GM12892 (cell line): ENCODE measurements at places on chromosomes 6 and 20.

- DNase-seq, result no peak
Measured at GRCh38 chr20:64140061-64140931, 24.0 kb upstream of the MYT1 start.

- no peak for DNase-seq
Measured at GRCh38 chr6:154450498-154450897, 60.0 kb downstream of the CNKSR3 start.

DNA sequence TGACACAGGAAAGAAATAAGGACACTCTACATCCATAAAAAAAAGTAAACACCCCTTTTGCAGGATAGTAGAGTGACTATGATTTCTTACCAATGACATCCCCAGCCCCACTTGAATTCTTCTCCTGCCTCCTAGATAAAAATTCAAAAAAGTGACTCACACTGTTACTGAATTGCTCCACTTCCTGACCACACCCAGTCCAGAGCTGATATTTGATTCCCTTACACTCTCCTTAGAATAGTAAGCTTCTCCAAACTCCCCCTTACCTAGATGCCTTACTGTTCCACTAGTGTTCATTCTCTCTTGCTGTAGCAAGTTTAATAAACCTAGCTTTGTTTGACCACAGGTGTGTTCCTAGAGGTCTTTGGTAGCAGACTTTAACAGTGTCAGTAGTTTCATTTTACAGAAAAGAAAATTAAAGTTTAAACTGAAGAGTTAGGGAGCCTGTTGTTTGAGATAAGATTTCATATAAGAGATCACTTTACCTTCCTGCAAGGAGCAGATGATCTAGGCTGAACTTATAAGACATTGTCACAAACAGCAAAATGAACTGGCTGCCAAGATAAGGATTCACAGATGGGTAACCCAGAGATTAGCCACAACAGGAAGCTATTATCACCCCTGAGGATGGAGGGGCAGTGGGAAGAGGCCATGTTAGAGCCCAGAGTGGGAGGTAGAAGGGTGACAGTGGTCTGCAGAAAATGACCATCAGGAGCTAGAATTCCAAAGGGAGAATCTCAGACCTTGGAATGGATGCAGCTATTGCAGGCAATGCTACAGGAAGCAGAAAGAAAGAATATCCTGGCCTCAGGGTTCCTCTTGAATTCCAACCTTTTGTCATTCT is 28.4 kb upstream of the BTN3A2 start:
- no peak for DNase-seq

DNA sequence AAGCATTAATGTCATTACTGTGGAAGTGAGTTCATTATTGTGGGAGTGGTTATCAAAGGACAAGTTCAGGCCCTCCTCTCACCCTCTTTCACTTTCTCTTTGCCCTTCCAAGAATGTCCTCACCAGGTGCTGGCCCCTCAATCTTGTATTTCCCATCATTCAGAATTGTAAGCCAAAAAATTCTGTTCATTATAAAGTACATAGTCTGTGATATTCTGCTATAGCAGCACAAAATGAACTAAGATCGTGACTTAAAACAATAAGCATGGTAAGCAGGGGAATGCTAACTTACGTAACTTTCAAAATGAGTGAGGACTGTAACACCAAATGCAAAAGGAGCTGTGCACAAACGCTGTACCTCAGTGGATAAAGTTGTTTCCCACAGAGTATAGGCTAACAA is 515.7 kb upstream of the BTBD3 start:
- peak; percentile 1 for DNase-seq

DNA sequence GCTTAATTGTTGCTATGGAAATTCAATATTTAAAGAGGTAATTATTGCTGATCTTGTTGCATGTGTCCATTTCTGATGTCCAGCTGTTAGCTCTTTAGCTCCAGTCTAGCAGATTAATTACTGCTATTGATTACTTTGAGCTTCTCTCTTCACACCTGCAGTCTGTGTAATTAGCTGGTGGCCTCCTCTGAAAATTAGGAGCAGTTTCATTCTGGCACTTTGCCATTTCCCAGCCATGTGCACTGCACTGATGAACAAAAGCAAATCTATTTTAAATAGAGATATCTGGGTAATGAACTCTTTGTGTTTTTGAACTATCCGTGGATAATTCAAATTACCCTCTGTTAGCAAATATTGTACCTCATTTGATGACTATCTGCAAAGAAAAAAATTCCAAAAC is 275.9 kb downstream of the RNF144B start:
- no peak for DNase-seq
